GM04503 (cell line): ENCODE measurements at places on chromosomes 7 and 10.

GRCh38 chr7:99551334-99551733, 580 bp downstream of the FAM200A start:
- no peak for DNase-seq

DNA sequence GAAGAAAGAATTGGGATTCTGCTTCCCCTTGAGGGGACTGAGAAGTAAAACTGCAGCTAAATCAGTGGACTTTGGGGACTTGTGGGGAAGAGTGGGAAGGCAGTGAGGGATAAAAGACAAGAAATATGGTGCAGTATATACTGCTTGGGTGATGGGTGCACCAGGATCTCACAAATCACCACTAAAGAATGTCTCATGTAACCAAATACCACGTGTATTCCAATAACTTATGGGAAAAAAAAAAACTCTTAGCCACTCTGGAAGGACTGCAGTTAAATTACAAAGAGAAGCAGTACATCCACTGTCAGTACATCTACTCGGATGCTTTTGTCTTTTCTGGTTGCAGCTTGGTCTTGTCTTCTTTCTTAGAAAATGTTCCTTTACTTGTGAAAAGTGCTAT, 27.4 kb upstream of the GOT1 start:
- no peak for DNase-seq

DNA sequence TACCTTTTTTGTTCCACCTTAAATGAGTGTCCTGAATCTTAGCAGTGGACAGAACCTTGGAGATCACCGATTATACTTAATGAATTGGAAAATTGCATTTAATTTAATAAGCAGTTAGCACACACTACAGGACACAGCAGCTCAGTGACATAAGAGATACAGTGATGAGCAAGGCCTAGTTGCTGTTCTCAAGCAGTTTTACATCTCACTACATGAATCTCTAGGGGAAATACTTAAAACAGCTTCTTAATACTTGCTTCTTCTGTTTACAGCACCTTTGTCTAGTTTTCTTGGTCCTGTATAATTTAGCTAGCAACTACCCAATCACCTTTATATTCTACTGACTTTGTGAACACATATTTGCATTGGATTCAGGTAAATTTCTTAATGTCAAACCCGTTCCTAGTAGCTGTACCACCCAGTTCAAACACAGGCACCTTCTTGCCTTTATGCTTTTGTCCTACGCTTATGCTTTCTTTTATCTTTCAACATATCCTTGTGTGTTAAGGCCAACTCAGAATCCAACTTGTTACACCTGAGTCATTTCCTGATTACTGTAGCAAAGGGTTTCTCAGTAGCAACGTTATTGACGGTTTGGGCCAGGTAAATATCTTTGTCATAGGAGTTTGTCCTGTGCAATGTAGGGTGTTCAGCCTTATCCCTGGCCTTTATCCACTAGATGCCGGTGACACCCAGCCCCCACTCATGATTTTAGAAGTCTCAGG, 1.8 kb downstream of the STAM start:
- DNase-seq, result no peak

GRCh38 chr10:12533151-12533550, 183.8 kb downstream of the CAMK1D start:
- DNase-seq, result no peak

- no peak for DNase-seq
These were observed 5.9 kb downstream of the FOXK1 start for GRCh38 chr7:4687956-4688355.

- DNase-seq, result no peak
These were observed 15.3 kb downstream of the CCM2 start for GRCh38 chr7:45015313-45015712.

DNA sequence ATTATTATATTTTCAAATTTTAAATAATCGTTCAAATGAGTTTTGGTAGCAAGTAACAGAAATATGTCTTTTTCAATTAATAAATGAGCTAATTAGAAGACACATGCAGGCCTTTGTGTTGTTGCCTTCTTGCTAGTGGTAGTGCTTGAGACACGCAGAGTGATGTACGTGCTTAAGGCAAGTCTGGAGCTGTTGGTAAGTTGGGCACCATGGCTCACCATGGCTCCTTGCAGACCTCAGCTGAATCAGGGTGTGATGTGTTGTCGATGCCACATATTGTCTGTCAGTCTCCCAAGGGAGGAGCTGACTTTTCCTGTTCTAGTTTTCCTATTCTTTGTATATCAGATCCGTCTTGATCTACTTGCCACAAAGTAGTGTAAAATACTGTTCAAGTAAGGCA, 8.3 kb downstream of the CDK14 start:
- DNase-seq, result no peak

DNA sequence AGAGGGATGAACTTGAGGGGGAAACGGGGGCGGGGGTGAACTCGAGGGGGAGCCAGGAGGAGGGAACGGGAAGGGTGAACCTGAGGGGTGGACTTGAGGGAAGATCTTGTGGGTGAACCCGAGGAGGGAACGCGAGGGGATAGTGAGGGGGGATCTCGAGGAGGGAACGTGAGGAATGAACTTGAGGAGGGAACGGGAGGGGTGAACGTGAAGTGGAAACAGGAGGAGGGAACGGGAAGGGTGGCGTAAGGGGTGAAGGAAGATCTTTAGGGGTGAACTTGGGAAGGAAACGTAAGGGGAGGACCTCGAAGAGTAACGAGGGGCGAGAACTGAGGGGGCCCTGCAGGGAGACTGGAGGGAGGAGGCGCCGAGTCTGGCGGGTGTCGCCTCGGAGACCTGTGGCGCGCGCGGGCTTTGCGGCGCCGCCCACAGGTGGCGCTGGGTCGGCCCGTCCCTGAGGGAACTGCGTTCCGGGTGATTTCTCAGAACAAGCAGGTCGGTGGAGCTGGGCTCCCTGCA, 651 bp downstream of the MYO3A start:
- DNase-seq, result no peak

GRCh38 chr10:131819241-131820072, 81.4 kb upstream of the PPP2R2D start:
- DNase-seq, result no peak

GRCh38 chr10:32891261-32891660, 66.8 kb downstream of the ITGB1 start:
- no peak for DNase-seq

GRCh38 chr7:77386165-77386822, 29.9 kb downstream of the GSAP start:
- DNase-seq, result peak; percentile 30

DNA sequence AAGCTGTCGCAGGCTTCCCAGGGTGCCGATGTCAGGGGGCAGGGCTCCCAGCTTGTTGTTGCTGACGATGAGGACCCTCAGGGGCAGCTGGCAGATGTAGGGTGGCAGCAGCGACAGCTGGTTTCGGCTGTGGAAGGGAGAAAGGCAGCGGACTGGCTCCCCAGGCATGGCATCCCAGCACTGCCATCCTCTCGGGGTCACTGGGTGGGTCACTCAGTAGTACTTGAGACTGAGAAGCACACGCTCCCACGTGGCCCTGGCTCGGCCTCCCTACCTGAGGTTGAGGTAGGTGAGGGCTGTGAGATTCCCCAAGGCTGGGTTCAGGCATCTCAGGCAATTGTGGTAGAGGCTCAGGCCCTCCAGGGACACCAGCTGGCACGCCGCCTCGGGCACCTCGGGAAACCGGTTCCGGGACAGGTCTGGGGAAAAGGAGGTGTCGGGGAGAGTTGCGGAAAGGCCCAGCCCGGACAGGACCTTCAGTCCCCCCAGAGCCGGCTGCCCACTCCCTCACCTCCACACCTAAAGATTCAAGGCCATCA, 3.8 kb downstream of the LRCH4 start:
- no peak for DNase-seq

DNA sequence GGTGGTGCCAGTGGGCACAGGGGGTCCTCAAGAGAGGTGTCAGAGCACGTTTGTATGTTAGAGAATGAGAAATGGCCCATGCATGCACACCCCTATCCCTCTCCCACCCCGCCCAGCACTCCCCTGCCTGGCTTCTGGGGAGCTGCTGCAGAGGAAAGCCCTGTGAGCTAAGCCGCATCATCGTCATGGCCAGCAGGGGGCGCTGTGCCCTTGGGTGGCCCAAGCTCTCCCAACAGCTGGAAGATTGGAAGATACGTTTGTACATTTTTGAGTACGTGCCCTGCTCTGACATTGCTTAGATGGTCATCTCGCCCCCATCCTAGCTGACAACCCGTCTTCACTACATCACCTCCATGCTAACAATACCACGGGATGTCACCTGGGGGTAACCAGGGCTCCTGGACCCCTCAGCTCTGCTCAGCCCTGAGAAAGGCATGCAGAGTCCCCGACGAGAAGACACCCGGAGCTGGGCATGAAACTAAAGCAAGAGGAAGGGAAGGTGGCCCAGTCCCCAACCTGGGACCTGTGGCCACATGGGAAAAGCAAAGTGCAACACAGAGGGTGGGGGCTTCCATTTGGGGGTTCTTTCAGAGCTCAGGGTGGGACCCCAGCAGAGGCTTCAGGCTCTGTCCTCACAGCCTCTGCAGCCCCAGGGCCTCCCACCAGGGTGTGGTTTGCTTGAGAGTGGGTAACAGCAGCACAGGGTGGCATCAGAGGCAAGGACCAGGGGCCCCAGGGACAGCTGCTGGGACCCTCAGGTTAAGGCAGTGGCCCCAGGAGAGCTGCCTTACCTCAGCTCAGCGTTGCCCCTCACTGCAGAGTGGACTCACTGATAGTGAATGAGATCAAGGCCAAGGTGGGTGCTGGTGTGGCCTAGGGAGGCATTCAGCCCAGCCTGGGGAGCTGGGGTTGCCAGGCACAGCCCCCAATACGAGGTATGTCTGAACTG, 136.6 kb downstream of the PTPN20 start:
- peak; percentile 10 for DNase-seq

- no peak for DNase-seq
These were observed 158.0 kb upstream of the TNS3 start for GRCh38 chr7:47739891-47740290.

GRCh38 chr7:71443191-71443530, 311.2 kb downstream of the GALNT17 start:
- DNase-seq, result no peak

GRCh38 chr7:39693812-39694211, 70.4 kb downstream of the RALA start:
- DNase-seq, result no peak

GRCh38 chr7:148699024-148699781, 500 bp downstream of the CUL1 start:
- no peak for DNase-seq

DNA sequence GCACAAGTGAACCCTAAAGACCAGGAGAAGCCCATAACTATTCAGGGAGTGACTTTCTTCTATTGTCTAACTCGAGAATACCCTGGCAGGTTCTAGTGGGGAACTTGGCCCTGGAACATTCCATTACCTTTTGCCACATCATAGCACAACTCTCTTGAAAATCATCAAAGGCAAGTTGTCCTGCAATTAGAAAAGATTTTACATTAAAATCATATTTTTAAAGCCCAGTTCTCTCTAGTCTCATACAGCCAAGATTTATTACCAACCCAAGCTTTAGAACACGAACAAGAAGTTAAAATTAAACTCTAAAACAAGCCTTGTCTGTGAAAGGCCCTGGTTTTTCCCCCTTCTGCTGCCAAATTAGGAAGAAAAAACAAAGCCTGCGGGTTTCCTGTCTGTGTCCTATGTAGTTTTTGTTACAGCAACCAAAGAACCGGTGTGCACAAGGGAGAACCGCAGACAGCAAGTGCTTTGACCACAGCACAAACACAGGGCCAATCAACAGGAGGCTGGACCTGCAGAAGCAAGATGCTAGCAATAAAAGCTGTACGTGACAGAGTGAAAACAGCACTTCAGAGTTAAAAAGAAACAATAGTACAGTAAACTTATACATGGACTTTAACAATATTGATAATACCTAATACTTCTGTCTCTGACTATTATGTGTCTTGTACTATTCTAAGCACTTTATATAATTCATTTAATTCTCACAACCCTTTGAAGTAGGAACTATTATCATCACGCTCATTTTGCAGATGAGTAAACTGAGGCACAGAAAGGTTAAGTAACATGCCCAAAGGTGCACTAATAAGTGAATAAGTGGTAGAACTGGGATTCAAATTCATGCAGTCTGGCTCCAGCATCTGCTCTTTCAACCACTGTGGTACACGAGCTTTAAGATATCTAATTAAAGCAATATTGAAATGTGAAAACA, 65.8 kb downstream of the STK17A start:
- peak; percentile 46 for DNase-seq

DNA sequence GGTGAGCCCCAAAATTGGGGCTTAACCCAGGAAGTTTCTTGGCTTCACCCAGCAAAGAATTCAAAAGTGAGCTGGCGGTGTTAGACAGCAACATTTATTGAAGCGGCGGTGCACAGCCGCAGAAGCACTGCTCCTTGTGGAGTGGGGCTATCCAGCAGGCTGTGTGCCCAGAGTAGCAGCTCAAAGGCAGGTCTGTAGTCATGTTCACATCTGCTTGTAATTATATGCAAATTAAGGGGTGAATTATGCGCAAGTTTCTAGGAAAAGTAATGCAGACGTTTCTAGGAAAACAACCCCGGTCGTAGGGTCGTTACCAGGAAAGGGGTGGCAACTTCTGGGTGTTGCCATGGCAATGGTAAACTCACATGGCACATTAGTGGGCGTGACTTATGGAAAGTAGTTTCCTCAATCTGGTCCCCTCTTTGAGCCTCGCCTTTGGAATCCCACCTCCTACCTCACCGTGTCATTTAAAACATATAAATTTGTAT, 13.7 kb upstream of the KBTBD2 start:
- peak; percentile 87 for DNase-seq

DNA sequence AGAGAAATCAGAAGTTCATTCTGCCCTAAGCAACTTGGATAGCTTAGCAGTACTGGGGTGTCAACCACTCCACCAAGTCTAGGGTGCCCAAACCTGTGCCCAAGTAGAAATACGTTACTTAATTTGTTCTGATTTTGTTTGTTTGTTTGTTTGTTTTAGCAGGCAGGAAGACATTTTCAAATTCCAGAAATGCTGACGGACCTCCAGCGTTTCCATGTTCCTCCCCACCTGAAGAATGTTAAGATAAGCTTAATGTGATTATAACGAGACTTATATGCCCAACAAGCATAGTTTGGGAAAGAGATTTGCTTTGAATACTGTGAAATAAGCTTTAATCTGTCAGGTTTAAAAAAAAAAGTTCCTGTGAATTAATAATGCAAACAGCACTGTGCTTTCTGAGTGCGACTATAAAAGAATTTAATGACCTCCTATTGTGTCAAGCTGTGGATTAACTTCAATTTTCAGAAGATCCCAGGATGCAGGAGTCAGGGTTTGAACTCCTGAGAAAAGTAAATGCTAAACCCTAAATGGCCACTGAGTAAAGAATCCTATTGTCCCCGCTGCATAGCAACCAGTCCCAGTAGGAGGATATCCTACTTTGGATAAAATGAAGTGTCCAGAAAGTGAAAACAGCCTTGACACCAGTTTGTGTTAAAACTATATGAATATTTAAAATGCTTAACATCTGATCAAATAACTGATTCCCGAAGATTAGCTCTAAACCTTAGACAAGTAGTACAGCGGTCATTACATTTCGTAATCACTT, 56.5 kb downstream of the LYZL1 start:
- DNase-seq, result no peak

GRCh38 chr7:21462081-21462480, 34.2 kb downstream of the SP4 start:
- no peak for DNase-seq
